ENCODE measurements at places on chromosomes 3 and 15. TPM values are rescaled to one million over a fixed set of nuclear protein-coding genes. Genes with fewer than 3 reads are reported as not detected.

DNA sequence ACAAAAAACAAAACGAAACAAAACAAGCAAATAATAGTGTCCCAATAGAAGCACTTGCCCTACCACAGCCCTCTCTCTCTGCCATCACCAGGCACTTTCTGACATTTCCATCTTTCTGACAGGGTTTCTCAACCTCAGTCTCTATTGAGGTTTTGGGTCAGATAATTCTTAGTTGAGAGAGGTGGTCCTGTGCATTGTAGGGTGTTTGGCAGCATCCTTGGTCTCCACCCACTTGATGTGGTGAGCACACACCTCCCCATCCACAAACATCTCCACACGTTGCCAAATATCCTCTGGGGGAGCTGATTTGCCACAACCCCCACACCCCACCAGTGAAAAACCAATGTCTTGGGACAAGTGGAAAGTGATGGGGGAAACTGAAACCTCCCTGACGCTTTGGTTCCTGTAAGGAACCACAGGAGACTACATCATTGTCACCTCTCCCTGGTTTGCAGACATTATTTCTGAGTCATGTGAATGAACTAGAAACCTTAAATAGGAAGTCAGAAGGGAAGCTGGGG, 733.7 kb upstream of the CFAP20DC start:
- DNase-seq: no peak

The CTXND1 gene
- not detected for total RNA-seq

GRCh38 chr3:72380193-72380592, 468.1 kb downstream of the SHQ1 start:
- no peak for DNase-seq

DNA sequence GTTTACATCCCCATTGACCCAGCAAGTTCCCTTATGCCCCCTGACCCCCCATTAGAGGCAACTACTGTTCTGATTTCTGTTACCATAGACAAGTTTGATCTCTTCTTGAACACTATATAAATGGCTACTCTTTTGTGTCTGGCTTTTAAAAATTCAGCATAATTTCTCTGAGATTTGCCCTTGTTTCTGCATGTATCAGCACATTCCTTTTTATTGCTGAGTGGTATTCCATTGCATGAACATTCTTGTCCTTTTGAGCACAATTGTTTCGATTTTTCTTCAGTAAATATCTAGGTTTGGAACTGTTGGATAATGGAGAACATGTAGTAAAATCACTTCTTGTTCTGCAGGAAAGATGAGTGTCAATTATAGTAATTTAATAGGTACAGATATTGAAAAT, 49.1 kb upstream of the MYRIP start:
- DNase-seq: no peak

GRCh38 chr3:74390121-74390877, 224.2 kb downstream of the CNTN3 start:
- DNase-seq: no peak

The SACM1L gene
- 104 TPM for total RNA-seq

The CHRFAM7A gene
- 0.33 TPM for total RNA-seq

The SCG5 gene
- total RNA-seq: 0.35 TPM

- no peak for DNase-seq
Measured at GRCh38 chr15:83775738-83776137, 121.8 kb downstream of the ADAMTSL3 start.
